NCI-H510A treated with DMSO at 0.1 percent for 48 hours (cell line): ENCODE measurements at places on chromosomes 11 and 22.

DNA sequence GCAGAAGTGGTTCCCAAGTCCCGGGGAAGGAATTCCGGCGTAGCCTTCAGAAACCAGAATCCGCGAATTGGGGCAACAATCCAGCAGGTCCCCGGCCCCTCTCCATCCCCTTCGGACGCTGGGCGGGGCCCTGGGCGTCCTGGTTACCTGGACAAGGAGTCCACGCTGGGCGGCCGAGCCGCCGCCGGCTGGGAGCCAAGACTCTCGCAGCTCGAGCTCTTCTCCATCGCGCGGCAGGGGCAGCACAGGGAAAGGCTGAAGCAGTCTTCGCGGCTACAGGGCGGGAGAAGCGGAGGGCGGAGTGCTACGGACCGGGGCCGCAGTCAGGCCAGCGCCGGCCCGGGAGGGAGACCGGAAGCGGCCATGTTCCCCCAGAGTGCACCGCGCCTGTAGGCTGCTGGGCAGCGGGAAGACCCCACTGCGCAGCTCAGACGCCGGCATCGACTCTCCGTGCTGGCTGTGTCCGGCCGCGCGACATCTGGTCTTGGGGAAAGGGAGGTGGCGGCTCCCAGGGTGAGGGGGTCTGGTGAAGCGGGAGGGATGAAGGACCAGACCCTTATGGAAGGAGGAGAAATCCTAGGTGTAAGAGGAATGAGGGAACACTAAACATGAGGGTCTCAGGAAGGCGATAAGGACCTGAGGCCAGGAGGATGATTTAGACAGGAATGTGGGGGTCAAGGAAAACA is at the start of gene MTMR2:
TSS of gene MTMR2 (minus strand) at position 380 of the 686 bp plus-strand sequence. CDS start at position 227, 153 bp downstream.
- peak; percentile 49 for DNase-seq

DNA sequence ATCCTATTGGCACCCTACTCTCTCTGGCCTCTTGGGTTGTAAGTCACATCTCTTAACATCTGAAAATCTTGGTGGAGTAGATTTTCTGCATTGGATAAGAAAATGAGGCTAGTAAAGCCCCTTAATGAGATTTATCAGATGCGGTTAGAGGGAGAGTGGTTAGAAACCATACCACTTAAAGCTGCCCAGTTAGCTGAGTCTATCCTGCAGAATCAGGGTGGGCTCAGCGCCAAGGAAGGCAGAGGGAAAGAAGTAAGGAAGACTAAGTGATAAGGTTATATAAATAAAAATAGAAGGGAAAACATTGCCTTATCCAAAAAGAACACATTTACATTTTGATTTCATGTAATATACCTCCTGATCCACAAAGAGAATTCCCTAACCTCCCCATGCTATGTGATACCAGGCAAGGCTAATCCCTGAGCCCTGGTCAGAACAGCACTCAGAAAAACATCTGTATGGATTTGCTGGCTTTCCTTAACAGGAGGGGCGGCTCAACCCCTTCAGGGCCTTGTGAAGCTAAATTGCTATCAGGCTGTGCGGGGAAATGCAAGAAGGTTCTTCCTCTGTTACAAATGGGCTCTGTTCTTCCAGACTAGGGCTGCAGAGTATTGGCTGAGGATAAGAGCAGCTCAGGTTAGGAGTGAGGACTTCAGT is 101.7 kb downstream of the SNX19 start:
- DNase-seq, result no peak

GRCh38 chr11:47253660-47254059 is 4.1 kb upstream of the NR1H3 start:
- DNase-seq, result no peak

- DNase-seq, result no peak
Measured at GRCh38 chr22:30650508-30651116, 15.0 kb downstream of the SLC35E4 start.

GRCh38 chr22:33577862-33578411 is 342.3 kb downstream of the LARGE1 start:
- no peak for DNase-seq

GRCh38 chr11:107842412-107843100 is 16.0 kb downstream of the SLC35F2 start:
- no peak for DNase-seq

DNA sequence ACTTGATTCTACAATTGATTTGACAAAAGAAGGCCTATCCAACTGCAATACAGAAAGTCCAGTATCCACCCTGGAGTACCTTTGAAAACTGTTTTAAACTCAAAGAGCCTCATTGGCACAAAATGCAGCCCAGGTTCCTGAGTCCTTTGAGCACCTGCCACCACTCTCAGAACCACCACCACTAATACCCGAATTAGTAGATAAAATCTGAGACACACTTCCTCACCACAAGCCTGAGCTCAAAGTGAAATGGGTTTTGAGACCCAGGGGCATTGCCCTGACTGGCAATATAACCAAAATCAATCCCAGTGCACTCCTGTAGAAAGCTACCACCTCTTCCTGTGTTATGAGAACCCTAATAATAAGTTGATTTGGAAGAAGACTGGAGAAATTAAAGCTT is 215.7 kb downstream of the CSNK2A3 start:
- DNase-seq, result no peak

DNA sequence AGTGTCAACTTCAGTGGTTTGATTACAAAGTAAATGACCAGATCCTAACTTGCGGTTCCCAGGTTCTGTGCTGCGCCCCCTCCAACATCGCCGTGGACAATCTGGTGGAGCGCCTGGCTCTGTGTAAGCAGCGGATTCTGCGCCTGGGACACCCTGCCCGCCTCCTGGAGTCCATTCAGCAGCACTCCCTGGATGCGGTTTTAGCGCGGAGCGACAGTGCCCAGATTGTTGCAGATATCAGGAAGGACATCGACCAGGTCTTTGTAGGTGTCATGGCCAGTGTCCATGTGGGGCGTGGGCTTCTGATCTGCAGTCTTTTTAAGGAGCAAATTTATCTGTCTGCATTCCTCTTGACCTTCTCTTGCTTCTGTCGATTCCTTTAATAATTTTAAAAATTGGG is 11.1 kb downstream of the IGHMBP2 start:
- DNase-seq, result no peak

- no peak for DNase-seq
Measured at GRCh38 chr22:16695261-16695660, 102.7 kb upstream of the CCT8L2 start.

- no peak for DNase-seq
Measured at GRCh38 chr22:45686836-45687235, 15.2 kb downstream of the ATXN10 start.

DNA sequence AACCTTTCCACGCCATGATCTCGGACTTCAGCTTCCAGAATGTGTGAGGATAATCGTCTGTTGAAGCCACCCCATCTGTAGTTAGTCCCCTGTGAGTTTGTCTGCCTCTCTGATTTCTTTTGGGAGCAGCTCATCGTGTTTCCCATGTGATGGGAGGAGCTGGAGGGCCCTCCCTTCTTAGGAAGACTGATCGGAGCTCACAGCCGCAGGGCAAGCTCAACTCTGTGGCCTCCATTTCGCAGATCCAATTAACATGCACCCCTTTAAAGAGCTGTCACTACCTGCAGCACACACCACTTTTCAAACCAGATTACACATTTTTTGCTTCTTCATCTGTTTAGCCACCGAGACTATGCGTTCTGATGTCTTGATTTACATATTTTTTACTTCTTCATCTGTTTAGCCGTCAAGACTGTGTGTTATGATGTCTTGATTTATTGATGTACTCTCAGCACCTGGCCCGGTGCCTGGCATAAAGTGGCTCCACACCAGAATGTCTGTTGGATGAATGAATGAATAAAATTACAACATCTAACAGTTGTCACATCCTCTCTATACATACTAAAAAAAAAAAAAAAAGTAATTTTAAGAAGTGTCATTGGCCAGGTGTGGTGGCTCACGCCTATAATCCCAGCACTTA is 14.9 kb upstream of the PPFIA1 start:
- no peak for DNase-seq

DNA sequence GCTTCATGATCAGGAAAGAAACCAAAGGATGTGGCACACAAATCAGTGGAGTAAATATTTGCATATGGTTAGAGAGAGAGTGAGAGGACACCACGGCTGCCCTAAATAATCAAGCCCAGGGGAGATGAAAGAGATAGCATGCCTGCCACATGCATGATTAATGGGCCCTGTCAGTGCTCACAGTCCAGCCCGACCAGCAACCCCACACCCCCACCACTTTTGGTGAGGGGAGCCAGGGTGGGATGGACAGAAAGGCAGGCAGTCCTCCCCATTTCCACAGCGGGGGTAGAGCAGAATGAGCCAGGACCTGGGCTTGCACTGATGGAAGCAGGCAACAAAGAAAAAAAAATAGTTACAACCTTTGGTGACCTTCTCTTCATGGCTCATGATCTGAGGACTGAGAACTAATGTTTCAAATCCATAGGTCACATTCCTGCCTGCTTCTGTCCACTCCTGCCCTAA is 545.0 kb downstream of the ETS1 start:
- DNase-seq, result peak; percentile 61

DNA sequence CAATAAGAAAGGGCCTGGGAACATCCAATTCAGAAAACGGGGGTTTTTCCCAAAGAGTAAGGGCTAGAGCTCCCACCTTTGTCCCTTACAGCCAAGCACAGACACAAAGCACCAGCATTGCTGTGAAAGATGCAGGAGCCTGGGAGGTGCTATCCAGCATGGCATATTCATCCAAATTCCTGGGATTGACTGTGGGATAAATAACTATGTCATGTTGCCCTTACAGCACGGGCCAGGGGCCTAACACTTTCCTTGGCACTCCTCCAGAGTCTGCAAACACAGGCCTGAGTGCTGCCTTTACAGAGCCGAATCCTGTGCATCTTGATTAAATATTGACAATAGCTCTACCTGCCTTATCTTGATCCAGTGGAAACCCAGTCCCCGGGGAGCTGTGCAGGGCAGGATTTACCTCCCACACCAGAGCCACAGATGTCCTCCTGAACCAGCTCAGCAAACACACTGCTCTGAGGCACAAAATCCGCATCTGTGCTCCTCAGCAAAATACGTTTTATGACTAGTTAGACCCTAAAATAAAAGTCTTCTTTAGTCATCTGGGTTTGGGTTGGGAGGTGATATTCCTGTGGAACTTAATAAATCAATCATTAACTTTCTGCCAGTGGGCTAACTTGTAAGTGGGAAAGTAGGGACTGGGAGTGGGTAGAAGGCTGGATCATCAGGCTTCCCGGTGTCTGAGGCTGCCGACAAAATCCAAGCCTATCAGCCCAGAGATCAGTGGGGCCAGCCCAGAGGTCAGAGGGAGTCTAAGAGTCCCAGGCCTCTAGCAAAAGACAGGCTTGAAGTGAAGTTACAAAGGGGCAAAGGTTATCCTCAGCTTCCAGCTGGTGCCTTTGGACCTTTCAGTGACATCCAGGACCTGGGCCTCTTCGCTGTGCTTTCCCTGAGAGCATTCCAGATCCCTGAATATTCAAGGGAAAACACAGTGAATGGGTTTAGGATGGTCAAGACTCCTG is 36.5 kb downstream of the POU2AF3 start:
- DNase-seq, result peak; percentile 77

- no peak for DNase-seq
Measured at GRCh38 chr11:70731271-70732022, 333.1 kb downstream of the CTTN start.

- DNase-seq, result no peak
Measured at GRCh38 chr11:64234647-64235379, 429 bp downstream of the VEGFB start.

DNA sequence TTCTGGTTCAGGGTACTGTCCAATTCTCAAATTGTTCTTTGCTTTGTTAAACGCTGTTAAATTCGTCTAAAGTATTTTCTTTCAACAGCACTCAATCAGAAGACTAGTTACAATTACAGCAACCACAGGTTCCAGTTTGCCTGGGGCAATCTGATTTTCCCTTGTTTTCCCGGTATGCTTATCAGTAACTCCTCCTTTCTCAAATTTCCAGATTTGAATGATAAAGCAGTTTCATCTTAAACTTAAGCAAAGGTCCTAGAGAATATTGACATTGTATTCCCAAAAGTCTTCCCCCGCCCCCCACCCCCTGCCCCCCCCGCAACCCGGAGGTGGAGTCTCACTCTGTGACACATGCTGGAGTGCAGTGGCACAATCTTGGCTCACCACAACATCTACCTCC is 10.5 kb upstream of the USP28 start:
- no peak for DNase-seq

DNA sequence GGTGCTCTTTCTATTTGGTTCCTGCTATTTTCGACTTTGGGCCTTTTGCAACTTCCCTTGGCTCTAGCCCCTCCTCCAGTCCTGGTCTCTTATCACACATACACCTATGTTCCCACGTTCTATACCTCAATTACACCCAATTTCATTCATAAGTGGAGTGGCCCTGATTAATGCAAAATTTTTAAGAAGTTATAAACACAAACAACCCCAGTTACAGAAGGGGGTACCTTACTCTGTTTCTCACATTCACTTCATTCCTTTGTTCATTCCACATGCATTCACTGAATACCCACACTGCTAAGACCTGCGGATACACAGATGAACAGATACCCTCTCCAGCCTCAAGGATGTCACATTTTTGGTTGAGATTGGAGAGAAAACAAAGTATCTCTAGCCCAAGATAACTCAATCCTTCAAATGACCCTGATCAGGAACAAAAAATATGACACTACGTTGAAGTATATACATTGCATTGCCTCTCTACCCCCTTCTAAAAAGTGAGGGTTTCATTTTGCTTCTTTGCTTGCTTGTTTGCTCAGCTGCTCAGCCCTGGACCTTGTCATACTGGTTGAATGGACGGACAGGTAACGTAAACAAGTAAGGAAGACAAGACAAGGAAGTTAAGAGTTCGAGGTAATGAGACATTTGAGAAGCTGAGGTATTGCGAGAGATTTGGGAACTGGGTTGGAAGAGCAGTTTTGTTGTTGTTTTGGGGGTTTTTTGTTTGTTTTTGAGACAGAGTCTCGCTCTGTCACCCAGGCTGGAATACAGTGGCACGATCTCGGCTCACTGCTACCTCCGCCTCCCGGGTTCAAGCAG is 3.6 kb upstream of the VPS37C start:
- DNase-seq, result peak; percentile 89

GRCh38 chr11:65423516-65424204 is 1.1 kb downstream of the NEAT1 start:
- no peak for DNase-seq

GRCh38 chr11:61775606-61776554 is 16.5 kb downstream of the TMEM258 start:
- DNase-seq, result no peak

- peak; percentile 82 for DNase-seq
Measured at GRCh38 chr11:127843483-127844396, 743.6 kb downstream of the ETS1 start.
